ENCODE measurements at places on chromosomes 16 and 17.

DNA sequence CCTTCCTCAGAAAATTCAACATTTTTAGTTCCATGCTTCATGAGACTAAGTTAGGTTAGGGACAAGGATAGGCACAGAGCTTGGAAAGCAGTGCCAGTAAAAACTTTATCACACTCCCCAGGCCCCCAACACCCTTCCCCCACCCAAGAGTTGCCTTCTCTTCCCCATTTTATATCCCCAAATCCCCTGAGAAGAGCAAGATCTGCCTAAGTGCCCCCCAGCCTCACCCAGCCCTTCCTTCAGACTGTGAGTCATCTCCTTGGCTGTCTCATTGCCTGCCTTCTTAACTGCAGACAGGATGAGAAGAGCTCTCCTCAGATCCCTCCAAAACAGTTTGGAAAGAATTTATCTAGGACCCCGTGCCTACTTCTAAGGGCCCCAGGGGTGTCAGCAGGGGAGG lies 55.8 kb downstream of the NEUROD2 start:
- DNase-seq = no peak

DNA sequence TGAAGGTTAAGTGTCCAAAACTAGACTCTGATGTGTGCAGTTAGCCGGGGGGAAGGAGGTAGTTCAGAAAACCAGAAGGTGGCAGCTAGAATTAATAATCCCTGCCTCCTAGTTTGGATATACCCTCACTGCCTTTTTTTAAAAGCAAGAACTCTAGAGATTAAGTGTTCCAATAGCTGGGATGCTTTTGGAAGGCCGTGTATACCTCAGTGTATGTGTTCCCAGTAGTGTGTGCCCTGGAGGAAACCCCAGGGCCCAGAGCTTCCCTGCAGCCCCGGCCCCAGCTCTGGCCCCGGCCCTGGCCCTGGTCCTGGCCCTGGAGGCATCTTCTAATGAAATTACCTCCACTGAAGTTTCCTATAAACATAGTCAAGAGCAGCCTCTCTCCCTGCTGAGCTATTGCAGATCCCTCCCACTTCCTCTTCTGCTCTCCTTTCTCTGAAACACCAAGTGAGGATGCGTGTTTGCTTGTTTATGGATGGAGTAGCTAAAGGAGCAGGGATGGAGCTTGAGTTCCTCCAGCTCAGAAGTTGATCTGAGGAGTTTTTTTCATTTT lies 130.7 kb downstream of the PRKCA start:
- no peak for DNase-seq

GRCh38 chr16:14523632-14524031 lies 106.4 kb downstream of the PARN start:
- no peak for DNase-seq

DNA sequence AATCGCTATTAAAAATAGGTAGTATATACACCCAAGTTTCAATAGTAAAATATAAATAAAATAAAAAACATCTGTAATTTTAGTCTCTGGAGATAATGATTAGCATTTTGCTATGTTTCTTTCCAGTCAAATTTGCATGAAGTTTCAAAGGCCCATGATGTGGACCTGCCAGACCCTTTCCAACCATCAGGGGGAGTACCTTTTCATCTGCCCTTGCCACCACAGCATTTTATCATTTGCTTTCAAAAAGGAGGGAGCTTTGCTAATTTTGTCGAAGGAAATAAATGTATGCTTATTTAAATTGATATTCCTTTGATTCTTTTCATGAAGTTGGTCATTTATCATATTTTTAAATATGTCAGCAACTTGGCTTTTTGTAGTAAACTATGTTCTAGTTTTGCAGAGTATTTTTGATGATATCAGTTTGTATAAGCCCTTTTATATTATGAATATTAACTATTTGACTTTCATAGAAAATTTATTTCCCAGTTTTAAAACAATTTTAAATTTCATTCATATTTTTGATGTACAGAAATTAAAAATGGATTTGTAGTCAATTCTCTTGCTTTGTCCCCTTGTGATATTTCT lies 115.2 kb upstream of the NETO2 start:
- no peak for DNase-seq

- no peak for DNase-seq
Observed at GRCh38 chr17:2215616-2216364, 87.8 kb downstream of the SMG6 start.

GRCh38 chr17:10178506-10178991 lies 19.9 kb downstream of the GAS7 start:
- DNase-seq = no peak

GRCh38 chr16:49643429-49644144 lies 212.3 kb downstream of the ZNF423 start:
- DNase-seq = no peak

- no peak for DNase-seq
Observed at GRCh38 chr17:68694791-68695485, 93.8 kb upstream of the FAM20A start.
